Kidney epithelial cell (primary cell): ENCODE measurements at places on chromosomes 2 and 18.

GRCh38 chr2:37324536-37324785, 172 bp downstream of the PRKD3 start:
- DNase-seq = no peak

- no peak for DNase-seq
Measured at GRCh38 chr2:15571729-15572128, 10.6 kb upstream of the NBAS start.

- no peak for DNase-seq
Measured at GRCh38 chr2:216683846-216684245, 11.5 kb downstream of the IGFBP5 start.

- DNase-seq = no peak
Measured at GRCh38 chr2:96104487-96104861, 11.9 kb downstream of the ADRA2B start.

DNA sequence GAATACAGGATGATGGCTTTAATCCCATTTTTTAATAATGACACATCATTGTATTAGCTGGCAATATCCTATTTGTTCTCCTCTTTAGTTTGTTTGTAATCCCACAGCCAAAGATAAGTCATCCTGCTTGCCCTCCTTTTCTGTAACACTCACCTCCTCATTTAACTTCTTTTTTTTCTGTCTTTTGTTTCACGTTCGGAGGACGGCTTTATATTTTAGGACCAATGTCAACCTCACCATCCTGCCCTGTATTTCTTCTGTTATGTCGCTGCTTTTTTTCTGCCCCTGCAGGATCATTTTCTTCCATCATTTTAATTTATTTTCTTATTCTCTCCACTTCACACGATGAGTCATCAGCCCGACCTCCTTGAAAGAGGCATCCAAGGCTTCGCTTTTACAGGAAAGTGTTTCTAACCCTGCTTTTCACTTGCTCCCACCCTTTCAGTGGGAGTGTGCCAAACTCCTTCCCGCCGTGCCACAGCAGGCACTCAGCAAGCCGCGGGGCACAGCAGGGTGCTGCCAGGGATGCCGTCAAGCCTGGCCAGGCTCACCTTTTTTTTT, 11.4 kb downstream of the RAB31 start:
- no peak for DNase-seq

GRCh38 chr2:7730449-7730848, 813.2 kb downstream of the RNF144A start:
- DNase-seq = no peak

DNA sequence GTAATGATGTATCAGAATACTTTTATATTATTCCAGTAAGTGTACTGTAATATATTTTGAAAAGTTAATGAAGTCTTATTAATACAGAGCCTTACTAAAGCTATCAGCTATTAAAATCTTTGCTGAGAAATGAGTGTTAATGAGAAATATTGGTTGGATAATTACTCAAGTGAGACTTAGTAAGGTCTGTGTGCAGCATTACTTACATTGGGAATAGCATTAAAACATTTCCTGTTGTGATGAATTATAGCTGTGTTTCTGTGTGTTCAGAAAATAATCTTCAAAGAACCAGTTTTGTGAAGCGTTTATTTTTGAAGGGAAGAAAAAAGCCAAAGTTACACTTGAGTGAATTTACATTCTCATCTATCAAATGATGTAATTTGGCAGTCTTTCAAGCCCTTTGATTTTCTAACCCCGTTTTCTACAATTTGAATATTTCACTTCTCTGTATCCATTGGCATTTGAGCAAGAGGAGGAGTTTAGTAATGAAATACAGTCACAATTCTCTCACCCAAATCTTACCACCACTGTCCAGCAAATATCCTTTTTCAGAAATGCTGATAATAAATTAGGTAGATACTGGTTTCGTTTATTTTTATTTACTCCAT, 123.5 kb upstream of the BOD1L2 start:
- DNase-seq = peak; percentile 5

- no peak for DNase-seq
Measured at GRCh38 chr2:182933629-182934028, 67.2 kb upstream of the FRZB start.

DNA sequence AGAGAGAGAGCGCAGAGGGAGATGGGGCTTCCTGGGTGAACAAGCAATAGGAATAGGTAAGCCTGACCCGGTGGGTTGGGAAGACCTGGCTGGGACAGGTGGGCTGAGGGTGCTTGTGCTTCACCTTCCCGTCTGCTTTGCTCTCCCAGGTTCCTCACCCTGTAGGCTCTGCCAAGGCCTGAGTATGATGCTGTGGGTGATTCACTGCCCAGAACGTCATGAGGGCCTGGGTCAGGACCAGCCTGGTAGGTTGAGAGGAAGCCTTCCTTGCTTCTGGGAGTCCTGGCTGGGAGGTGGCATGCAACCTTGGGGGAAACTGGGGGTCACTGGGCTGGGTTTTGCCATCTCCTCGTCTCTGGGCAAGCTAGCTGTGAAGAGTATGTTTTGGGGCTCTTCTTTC, 220.2 kb upstream of the APCDD1 start:
- no peak for DNase-seq

DNA sequence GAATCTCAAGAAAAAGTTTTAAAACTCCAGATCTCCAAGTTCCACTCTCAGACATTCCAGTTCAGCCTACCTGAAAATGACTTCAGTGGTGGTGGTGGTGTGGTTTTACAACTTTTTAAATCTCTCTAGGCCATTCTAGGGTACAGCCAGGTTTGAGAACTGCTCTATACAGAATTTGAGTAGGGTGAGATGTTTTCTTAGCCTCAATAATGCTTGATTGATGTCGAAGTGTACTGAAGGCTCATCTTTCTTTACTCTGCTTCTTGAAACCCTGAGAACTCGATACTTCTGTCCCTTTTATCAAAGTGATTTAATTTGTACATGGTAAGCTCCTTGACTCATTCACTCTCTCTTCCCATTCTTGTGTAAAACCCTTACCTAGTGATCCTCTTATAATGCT, 143.8 kb downstream of the FAM124B start:
- no peak for DNase-seq

DNA sequence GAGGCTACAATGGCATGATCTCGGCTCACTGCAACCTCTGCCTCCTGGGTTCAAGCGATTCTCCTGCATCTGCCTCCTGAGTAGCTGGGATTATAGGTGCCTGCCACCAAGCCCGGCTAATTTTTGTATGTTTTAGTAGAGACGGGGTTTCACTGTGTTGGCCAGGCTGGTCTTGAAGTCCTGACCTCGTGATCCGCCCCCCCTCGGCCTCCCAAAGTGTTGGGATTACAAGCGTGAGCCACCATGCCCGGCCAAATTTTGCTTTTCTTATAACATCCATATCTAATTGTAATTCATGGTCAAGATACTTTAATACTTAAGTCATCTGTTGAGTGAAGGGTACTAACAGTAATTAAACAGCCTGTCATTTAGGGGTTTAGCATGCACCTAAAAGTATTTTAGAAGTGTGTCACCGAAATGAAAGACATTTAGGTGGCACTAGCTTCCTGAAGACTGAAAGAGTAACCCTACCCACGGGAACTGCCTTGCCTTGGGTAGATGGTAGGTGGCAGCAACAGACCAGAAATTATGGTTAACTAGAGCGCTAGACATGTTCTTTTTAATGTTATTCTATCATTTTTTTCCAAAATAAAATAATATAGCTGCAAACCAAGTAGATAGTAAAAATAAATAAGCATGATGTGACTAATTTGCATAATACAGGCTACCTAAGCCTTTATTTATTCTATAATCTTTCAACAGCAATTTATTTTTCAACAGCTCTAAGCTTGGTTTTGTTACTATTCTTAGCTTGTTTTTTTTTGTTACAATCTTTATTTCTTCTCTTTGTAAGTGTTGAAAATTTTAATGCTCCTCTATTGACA, 8.6 kb upstream of the ACYP2 start:
- DNase-seq = no peak

DNA sequence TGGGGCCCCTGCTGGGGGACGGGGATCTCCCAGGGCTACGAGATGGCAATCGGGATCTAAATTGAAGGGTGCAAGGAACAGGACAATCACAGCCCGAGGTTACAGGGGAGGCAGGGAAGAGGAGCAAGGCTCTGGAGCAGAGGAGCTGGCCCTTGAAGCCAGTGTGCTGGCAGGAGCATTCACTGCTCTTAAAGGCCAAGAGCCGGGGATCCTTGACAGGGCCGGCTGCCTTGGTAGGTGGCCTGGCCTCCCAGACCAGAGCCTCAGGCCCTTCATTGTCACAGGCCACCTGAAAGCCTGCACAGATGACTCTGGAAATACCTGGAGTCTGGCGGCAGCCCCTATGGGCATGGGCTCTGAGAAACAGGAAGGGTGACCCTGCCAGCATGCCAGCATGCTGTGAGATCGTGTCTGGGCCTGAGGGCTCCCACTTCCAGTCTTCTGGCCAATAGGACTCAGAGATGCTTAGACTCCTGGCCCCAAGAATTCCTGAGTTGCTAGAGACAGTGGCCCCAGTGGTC, 38.7 kb downstream of the PDIA6 start:
- no peak for DNase-seq

GRCh38 chr18:9353596-9353995, 19.0 kb downstream of the TWSG1 start:
- DNase-seq = no peak

DNA sequence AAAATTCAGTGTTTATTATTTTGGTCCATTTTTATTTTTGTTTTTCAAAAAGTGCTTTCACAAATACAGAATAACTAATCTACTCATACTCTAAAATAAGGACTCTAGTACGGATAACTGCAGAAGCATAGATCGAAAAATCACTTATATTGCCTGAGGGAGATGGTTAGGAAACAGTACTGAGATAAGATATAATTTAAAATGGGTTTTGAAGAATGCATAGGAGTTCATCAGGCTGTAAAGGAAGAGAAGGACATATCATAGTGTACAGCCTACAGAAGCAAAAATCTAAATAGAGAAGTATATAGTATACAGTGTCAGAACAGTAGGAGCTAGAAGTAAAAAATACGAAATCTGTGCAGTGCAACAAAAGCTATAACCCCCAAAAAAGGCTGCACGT, 247.4 kb downstream of the SOX11 start:
- no peak for DNase-seq

GRCh38 chr2:113218283-113219091, 44.7 kb downstream of the PSD4 start:
- peak; percentile 87 for DNase-seq

DNA sequence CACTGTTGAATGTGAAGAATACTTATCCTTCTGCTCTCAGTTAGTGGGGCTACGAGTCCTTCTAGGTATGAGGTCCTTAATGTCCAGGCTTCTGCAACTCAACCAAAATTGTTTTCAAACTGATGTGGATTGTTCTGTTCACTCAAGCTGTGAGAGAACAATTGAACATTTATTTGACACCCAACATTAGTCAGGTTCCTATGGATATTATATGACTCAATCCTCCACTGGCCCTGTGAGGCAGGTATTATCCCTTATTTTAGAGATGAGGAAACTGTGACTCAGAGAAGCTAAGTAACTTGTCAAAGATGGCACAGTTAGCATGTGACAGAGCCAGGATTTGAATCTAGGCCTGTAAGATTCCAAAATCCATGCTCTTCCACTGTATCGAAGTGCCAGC, 1.2 kb upstream of the LYG2 start:
- DNase-seq = peak; percentile 29

GRCh38 chr18:66124394-66124793, 373.6 kb downstream of the CDH7 start:
- no peak for DNase-seq

GRCh38 chr2:33391529-33392255, 84.8 kb upstream of the RASGRP3 start:
- no peak for DNase-seq

- peak; percentile 5 for DNase-seq
Measured at GRCh38 chr18:25875551-25876240, 214.7 kb downstream of the SS18 start.
